ENCODE measurements at places on chromosomes 12 and 14.
A peak's percentile ranks its signal among the peaks of the same experiment; 100 is the strongest.

GRCh38 chr12:67048371-67048770 is 220.8 kb upstream of the CAND1 start:
- no peak for DNase-seq

DNA sequence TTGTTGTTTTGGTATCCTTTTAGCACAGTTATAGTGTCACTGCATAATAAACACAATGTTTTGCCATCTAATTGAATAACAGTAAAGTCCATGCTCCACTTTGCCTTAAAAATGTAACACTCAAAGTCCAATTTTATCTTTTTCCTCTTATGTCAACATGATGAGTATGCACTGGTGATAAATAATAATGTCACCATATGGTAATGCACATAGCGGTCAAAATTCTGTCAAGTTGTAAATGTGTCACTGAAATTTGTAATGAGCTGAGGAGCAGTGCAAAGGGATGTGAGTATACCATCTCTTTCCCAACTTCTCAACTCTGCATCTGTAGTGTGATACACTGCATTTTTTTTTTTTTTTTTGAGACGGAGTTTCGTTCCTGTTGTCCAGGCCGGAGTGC is 65.7 kb downstream of the EML5 start:
- DNase-seq = no peak

- no peak for DNase-seq
Measured at GRCh38 chr14:70180718-70181117, 8.0 kb downstream of the SLC8A3 start.

DNA sequence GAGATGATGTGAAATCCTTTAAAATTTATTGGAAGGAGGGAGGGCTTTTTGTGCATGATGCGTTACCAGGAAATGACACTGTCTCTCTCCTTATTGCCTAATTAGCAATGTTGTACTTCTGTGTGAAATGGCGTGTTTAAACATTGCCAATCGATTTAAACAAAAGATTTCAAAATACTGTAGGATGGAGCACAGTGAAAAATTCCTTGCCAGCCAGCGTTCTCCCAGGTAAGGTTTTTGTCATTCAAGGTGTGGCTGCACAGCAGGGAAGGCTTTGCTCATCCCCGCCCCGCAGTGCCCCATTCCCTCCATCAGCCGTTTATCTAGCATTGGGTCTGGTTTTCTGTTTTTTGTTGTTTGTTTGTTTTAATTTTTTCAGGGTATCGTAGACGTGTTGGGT is 137.3 kb downstream of the CACNA1C start:
- DNase-seq = no peak

GRCh38 chr14:33734387-33734786 is 216.5 kb downstream of the EGLN3 start:
- no peak for DNase-seq

DNA sequence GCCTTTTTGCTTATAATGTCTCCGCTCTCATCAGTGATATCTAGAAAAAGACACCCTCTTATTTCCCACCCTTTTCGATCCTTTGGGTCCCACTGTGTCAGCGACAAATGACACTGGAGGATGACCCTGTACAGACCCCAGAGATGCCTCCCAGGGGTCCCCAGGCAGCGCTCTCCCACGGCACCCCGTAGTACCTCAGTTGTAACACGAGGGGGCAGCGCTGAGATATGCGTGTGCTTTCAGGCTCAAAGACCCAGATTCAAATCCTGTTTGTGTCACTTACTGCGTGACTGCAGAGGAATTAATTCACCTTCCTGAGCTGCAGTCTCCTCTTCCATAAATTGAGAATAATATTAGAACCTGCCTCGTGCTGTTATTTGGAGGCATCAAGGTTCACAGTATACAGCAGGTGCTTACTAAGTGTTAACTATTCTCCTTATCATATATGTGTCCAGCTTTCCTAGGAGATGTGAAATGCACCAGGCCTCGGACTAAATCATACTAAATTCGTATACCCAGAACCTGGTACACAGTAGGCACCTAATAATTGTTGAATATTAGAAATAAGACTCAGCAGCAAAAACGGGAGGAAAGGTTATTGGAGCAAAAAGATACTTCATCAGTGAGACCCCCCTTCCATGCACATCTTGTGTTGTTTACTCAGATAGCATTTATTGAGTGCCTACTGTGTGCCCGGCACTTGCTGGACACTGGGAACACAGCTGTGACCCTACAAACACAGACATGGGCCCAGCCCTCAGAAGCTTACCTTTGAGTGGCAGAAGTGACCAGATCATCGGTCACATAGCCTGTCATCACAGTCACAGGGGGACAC is 99.9 kb downstream of the PHETA1 start:
- DNase-seq = no peak

DNA sequence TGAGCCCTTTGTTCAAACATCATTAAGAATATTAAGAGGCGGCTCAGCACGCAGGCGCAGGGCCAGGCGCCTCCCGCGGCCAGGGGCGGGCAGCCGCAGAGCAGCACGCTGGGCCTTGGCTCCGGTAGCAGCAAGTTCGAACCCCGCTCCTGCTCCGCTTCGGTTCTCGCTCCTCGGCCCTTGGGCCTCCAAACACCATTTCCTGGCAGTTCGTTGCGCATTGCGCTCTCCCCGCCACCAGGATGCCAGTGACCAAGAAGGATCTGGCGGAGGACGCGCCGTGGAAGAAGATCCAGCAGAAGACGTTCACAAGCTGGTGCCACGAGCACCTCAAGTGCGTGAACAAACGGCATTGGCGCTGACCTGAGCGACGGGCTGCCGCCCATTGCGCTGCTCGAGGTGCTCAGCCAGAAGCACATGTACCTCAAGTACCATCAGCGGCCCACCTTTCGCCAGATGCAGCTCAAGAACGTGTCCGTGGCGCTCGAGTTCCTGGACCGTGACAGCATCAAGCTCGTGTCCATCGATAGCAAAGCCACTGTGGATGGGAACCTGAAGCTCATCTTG is 6.9 kb upstream of the ACVRL1 start:
- DNase-seq = no peak

DNA sequence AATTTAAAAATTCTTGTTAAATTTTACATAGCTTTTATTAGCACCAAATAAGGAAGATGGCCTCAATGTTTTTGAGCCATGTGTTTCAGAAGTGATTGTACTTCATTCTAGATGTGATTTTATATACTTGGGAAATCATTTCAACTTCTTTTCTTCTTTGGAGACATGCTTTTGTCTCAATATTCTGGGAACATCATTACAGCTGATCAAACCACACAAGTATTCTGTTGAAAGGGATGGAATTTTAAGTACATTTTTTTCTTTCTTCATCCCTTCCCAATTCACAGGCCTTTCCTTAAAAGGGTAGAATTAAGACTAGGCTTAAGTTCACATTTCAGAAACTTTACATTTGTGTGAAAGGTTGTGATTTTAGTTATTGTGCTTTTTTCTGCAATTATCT is 66.4 kb downstream of the PAPOLA start:
- no peak for DNase-seq

- no peak for DNase-seq
Measured at GRCh38 chr12:120708651-120709050, 1.6 kb upstream of the UNC119B start.

GRCh38 chr12:63206494-63206893 is 55.5 kb upstream of the AVPR1A start:
- no peak for DNase-seq

- DNase-seq = no peak
Measured at GRCh38 chr12:9668161-9669018, 1.1 kb upstream of the CLEC2D start.

- DNase-seq = no peak
Measured at GRCh38 chr12:23217667-23218066, 592.7 kb downstream of the ETNK1 start.

- DNase-seq = no peak
Measured at GRCh38 chr12:127785540-127785939, 481.4 kb upstream of the TMEM132C start.

- DNase-seq = no peak
Measured at GRCh38 chr14:64746298-64747250, 42.4 kb downstream of the PLEKHG3 start.

DNA sequence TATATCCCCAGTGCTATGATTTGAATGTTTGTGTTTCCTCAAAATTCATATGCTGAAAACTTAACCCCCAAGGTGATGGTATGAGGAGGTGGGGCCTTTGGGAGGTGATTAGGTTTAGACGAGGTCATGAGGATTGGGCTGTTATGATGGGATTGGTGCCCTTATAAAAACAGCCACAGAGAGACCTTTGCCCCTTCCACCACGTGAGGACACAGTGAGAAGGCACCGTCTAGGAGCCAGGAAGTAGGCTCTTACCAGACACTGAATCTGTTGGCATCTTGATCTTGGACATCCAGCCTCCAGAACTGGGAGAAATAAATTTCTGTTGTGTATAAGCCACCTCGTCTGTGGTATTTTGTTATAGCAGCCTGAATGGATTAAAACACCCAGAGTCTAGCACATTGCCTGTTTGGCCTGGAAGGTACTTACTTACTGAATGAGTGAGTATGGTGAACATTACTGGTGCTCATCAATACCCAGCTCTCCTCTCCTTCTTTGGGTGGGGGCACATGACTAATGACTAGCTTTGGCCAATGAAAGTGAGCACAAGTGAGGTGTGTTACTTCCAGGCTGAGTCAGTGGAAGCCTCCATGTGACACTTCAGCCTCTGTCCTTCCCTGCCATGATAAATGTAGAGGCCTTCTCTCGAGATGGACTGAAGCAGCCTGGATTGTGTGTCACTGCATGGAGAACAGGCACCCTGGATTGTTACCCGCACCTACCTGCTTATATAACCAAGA is 72.4 kb upstream of the CHST11 start:
- no peak for DNase-seq

DNA sequence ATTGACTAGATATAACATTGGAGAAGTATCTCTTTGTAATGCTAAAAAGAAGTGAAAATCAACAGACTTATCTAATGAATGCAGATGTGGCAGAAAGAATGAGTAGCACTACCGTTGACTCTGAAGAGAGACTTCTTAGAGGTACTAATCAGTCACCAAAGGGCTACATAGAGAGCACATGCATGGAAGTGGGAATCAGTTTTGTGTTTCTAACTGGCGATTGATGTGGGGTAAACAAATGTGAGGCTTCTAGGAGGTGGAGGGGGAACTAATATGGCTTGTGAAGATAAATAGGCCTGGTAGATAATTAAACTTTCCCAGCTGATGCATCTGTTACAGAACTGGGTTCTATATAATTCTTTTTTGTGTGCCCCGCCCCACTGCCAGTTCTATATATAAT is 10.5 kb downstream of the COCH start:
- DNase-seq = no peak

DNA sequence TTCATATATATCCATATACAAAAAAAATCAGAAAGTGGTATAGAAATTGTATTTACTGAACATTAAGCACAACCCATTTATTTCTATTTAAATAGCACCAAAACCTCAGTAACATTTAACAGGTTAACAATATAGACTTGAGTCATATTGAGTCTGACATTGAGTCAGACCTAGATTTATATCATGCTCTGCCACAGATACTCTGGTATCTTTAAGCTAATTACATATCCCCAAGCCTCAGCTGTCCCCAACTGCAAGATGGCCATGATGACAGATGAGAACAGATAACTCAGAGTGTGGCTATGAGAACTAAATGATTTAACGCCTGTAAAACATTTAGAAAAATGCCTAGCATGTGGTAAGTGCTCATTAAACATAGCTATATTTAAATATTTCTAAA is 40.3 kb downstream of the IFNG start:
- no peak for DNase-seq

DNA sequence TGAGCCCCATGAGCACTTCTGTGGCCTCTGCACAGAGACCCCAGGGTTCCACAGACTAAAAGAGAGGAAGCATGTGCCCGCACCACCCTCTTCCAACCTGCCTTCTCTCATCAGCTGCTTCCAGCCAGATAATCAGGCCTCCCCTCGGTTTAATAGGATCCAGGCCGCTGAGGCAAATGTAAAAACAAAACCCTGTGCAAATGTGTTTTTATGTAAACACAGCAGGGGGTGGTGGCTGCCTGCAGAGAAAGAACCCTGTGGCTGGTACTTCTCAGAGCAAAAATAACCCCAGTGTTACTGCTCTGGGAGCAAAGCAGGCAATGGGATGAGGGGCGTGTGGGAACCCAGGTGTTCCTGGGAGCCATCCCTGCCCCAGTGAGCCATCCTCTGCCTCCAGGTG is 46.2 kb downstream of the WSCD2 start:
- DNase-seq = no peak

GRCh38 chr12:124020514-124020949 is 47.5 kb downstream of the ZNF664 start:
- DNase-seq = no peak

DNA sequence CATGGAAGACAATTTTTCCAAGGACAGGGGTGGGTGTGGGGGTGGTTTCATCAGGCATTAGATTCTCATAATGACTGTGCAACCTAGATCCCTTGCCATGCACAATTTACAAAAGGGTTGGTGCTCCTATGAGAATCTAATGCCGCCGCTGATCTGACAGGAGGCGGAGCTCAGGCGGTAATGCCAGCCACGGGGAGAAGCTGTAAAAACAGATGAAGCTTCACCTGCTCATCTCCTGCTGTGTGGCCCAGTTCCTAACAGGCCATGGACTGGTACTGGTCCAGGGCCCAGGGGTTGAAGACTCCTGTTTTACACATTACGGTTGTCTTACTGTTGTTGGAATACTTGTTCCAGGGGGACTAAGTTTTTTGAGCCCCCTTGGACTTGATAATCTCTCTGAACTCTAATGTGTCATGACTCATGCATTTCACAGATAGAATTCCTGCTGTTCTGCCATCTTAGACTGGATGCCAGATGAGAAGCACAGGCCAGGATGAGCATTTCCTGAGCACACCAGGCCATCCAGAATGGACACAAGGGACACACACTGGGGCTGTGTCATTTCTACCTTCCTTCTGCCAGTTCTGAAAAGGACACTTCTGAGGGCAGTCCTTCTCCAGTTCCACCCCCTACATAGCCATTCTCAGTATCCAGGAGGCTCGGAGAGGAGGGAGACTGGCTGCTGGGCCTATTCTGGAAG is 5.8 kb downstream of the PLEKHD1 start:
- no peak for DNase-seq

- peak; percentile 87 for DNase-seq
Measured at GRCh38 chr12:41967668-41968500, 176.8 kb downstream of the GXYLT1 start.

GRCh38 chr12:49762468-49762847 is 21.1 kb downstream of the TMBIM6 start:
- DNase-seq = no peak

- DNase-seq = no peak
Measured at GRCh38 chr12:128606051-128606450, 217.7 kb downstream of the SLC15A4 start.

GRCh38 chr12:46221255-46222128 is 47.4 kb downstream of the SLC38A1 start:
- DNase-seq = no peak

Measured in neuronal stem cell (in vitro differentiated cells).